Lower lobe of right lung (tissue), 2 donors: ENCODE measurements at places on chromosomes 4 and X. TPM values are rescaled to one million over a fixed set of nuclear protein-coding genes. Genes with fewer than 3 reads are reported as not detected.

Gene GC
- total RNA-seq = 0.86 TPM

Gene SPANXA2
- not detected for total RNA-seq

DNA sequence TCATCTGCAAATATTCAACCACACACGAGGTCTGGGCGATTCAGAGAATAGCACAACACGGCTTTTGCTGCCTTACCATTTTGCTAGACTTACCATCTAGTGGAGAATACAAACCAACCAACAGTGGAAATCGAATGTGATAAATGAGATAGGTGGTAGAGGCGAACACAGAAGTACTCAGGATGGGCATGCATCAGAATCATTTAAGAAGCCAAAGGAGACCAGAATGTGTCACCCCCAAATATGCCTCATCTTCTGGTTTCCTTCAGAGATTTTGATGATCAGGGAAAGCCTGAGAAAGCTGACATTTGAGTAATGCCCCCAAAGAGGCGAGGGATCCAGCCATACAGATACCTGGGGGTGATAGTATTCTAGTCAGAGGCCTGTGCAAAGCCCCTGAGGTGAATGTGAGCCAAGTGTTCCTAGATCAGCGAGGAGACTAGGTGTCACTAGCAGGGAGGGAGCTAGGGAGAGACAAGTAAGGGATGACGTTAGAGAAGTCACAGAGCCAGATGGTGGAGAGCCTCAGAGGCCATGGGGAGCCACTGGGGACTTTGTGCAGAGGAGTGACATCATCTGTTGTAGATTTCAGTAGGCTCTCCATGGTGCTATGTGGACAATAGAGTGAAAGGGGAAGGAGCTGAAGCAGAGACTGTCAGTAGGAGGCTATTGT, 1.7 kb downstream of the MTMR1 start:
- no peak overlapping the region for H3K4me3 ChIP-seq
- no peaks in the 10 kb centered on the region for H3K27me3 ChIP-seq
- DNase-seq = no peak
- H3K36me3 ChIP-seq = no peaks in the 10 kb centered on the region
- H3K4me1 ChIP-seq = peaks cover 10% of the 10 kb centered on the region

DNA sequence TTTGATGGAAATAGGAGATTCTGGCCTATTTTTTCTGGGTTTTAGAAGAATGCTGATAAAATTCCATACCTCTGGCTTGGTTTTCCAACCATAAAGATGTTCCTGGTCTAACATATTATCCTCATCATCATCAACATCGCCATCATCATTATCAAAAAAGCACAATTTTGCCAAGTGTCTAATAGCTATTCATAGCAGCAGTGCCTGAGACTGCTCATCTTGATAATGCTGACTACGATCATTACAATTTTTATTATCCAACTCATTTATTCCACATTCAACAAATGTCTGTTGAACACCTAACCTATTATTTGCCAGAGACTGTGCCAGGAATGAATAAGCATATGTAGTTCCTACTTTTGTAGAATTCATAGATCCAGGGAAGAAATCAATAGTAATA, 303.5 kb upstream of the GATB start:
- H3K36me3 ChIP-seq = no peaks in the 10 kb centered on the region
- H3K27me3 ChIP-seq = no peaks in the 10 kb centered on the region
- no peaks in the 10 kb centered on the region for H3K4me1 ChIP-seq
- H3K4me3 ChIP-seq = no peak overlapping the region
- no peak overlapping the region for H3K27ac ChIP-seq
- no peak for DNase-seq

DNA sequence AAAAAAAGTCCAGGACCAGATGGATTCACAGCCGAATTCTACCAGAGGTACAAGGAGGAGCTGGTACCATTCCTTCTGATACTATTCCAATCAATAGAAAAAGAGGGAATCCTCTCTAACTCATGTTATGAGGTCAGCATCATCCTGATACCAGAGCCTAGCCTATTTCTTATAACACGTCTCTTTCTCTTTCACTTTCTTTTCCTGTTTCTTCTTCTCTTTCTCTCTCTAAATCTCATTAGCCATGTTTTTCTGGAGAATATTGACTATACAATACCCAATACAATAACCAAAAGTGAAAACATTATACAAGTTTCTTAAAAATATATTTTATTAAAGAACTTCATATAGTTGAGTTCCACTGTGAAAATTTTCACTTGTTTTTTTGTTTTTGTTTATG, 1154.9 kb upstream of the PCDH7 start:
- DNase-seq = no peak
- no peaks in the 10 kb centered on the region for H3K27me3 ChIP-seq
- no peak overlapping the region for H3K4me3 ChIP-seq
- H3K27ac ChIP-seq = no peak overlapping the region
- H3K4me1 ChIP-seq = no peaks in the 10 kb centered on the region
